AG08396 (cell line): ENCODE measurements at places on chromosomes 1 and 21.

DNA sequence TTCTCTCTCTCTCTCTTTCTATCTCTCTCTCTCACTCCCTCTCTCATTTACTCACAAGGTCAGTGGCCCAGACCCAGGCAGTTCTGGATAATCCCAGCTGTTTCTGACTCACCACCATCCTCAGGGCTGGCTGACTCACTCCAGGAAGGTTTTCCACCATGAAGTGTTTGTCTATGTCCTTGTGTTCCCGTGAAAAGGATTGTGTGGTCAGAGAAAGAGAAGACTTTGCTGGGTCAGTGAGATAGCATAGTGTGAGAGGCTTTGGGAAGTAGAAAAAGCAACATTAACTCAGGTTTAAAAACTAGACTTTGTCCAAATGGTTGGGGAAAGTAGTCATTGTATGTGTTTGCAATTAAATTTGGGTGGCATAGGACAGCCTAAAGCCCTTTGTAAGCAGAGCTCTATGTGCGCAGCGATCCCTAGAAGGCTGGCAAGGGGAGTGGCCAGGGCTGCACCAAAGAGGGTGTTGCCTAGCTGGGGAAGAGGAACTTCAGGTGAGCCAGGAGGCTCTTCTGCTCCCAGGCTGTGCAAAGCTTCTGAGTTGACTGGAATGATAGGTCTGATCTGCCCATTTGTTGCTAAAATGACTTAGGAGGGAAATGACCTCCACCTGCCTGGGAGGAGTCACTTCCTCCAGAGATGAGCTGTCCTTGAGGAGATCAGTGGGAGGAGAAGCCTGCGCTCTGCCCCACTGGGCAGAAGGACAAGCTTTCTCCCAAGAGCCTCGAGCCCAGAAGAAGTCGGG, 4.9 kb upstream of the CAPN2 start:
- peak; percentile 82 for DNase-seq

GRCh38 chr21:34197561-34197960, 124.2 kb downstream of the MRPS6 start:
- DNase-seq, result no peak

- no peak for DNase-seq
These were observed 44.4 kb downstream of the SMG7 start for GRCh38 chr1:183516725-183517124.

- DNase-seq, result peak; percentile 41
These were observed 38.4 kb upstream of the PRDM2 start for GRCh38 chr1:13661539-13661938.

- DNase-seq, result no peak
These were observed 19.3 kb downstream of the F3 start for GRCh38 chr1:94522304-94522703.

DNA sequence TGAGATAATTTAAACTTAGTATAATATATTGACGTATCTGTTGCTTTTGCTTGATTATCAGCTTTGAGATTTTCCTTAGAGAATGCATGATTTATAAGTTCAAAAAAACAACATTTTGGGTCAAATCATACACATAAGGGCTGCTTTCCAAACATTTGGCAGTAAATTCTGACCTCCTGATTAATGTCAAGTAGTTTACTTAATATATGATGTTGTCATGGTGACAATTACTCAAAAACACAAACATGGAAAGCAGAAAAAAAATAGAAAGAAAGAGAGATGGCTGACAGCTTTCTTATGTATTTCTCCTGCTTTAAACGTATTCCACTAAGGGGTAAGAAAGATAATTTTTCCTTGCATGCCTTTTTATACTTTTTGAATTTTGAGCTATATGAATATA, 258.2 kb upstream of the C1orf105 start:
- no peak for DNase-seq

GRCh38 chr21:46002841-46003574, 21.4 kb downstream of the COL6A1 start:
- no peak for DNase-seq

DNA sequence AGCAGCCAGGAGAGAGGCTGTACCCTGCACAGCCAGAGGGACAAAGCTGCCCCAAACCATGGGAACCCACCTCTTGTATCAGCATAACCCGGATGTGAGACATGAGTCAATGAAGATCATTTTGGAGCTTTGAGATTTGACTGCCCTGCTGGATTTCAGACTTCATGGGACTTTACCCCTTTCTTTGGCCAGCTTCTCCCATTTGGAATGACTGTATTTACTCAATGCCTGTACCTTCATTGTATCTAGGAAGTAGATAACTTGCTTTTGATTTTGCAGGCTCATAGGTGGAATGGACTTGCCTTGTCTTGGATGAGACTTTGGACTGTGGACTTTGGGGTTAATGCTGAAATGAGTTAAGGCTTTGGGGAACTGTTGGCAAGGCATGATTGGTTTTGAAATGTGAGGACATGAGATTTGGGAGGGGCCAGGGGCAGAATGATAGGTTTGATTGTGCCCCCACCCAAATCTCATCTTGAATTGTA, 616.2 kb downstream of the RWDD3 start:
- DNase-seq, result no peak

DNA sequence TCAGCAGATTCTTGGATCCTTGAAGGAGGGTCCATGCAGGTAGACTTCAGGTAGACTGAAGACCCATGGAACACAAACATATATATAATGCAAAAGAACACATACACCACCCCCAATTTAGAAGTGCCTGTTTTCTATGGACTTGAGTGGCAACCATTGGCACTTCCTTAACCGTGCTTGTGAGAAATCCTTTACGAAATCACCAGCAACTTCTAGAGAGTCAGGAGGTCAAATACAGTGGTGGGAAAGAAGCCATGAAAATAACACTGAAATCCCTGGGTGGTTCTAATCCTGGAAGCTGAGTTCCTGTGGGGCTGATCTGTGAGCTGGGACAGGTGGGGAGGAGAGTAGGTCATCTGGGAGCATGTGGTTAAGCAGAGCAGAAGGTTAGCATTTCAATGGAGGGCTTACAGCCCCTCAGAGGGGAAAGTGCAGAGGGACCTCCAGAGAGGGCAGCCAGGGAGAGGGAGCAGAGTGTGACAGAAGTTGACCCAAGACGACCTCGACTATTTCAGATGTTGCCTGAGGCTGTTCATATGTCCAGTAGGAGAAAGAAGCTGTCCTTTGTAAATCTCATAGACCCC, 13.0 kb upstream of the IL10 start:
- DNase-seq, result no peak

- DNase-seq, result no peak
These were observed 2.8 kb downstream of the TNFRSF8 start for GRCh38 chr1:12065872-12066271.

DNA sequence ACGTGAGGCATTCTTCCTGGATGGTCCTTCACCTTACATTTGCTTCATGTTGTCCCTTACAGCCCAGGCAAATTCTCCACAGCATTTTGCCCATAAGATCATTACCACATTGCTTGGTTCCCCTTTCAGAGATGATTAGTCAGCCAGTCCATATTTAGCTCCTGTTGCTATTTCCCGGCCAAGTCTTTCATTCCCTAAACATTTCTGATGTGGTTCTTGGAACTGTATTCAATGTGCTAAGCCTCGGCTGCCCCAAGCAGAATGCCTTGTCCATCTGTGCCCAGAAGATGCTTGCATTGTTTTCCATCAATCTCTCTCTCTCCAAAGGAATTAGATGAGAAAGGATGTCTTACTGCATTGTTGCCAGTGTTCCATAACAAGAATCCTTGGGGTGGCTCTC, 420.9 kb upstream of the CAMK1G start:
- peak; percentile 8 for DNase-seq
